ENCODE measurements at places on chromosomes 2 and 18.

DNA sequence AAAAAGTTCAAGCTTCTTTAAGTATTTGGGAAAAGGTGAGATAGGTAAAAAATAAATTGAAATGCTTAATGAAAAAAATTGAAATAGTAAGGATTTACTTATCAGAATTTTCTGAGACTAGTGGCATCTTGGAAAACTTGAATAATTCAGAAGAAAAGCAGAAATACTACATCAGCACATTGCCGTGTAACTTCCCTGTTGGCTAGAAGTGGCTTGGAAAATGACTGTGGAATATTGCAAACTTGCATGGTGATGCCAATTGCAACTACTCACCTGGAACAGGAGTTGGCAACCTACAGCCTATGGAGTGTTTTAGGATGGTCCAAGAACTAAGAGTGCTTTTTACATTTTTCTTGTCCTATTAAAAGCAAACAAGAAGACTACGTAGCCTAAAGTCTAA, 603.5 kb upstream of the VRK2 start:
- no peak for DNase-seq

DNA sequence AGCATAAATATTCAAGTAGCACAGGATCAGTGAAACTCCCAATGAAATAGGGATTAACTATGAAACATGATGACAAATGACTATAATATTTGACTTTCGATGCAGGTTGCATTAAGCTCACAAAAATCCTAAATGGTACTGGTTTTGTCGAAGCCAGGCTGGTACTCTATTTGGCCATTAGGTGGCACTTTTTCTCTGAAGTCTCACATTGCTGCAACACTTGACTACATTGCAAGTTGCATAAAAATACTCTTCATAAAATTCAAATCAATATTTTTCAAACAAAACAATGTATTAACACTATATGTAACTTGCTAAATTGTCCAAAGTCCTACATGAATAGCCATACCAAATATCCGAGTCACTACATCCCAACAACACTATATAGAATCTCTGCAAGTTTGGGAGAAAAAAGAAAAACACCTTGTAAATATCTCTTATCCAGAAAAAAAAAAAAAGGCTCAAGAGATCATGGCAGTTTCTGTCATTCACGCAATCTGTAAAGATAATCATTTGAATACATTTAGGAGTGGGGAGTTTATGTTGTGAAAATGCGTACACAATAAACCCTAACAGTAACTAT, 9.5 kb downstream of the RTTN start:
- DNase-seq, result peak; percentile 27

DNA sequence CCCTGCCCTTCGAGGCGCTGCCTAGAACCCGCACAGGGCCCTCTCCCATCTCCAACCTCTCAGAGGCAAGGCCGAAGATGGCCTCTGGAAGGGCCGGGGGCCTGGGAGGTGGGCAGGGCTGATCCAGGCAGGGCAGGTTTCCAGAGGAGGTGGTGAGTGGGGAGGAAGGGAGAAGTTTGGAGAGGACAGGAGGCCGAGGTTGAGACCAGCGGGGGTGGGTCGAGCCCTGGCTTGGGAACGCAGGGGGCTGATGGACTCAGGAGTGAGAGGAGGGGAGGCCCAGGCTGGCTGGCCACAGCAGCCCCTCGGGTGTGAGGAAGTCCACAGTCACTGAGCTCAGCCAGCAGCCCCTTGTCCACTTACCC, 10.5 kb downstream of the CAPN10 start:
- no peak for DNase-seq

- peak; percentile 40 for DNase-seq
Observed at GRCh38 chr2:191051825-191052778, 38.1 kb upstream of the STAT1 start.

GRCh38 chr18:48543228-48543627, 4.4 kb downstream of the CTIF start:
- no peak for DNase-seq

- peak; percentile 72 for DNase-seq
Observed at GRCh38 chr2:99710721-99711120, 220.9 kb upstream of the REV1 start.

DNA sequence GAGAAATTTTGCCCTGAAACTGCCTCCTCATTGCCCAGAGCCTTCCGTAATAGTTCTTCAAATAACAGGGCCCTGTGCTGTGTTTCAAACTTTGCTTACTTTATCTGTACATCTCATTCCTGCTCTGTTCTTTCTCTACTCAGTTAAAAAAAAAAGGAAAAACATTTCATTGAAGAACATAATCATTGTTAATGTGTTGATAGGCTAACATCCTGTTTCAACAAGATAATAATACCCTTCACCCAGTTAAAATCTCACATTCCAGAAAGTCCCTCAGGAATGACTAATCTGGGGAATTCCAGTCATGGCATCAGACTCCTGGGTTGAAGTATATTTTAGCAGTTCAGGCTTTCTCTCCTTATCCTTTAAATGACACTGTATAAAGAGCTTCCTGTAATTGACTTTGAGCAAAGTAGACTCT, 45.6 kb upstream of the ITGAV start:
- DNase-seq, result peak; percentile 92

DNA sequence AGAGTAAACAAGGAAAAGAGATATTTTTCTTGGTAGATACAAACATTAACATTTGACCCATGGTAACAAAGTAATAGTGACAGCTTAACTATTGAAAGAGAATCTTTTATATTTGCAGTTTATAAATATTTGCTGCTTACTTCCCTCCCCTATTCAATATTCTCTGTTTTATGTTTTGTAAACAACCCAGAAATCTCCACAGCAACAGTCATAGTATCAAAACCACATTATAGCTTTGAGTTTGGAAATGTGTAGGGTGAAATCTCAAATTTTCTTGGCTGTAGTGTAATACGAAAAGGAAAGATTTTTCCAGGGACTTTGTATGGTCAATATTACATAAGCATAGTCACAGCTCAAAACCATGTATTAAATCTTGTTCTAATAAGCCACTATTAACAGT, 511.2 kb downstream of the METTL4 start:
- DNase-seq, result no peak

- DNase-seq, result peak; percentile 31
Observed at GRCh38 chr18:12658426-12659138, 675 bp upstream of the SPIRE1 start.

GRCh38 chr2:175575346-175576258, 394.1 kb upstream of the ATP5MC3 start:
- no peak for DNase-seq
